Aorta (tissue), 5 donors: ENCODE measurements at places on chromosomes 16 and 17. TPM values are rescaled to one million over a fixed set of nuclear protein-coding genes. Genes with fewer than 3 reads are reported as not detected.

WNK4 gene
- total RNA-seq: 0.24 TPM

- H3K36me3 ChIP-seq: no peaks in the 10 kb centered on the region
- H3K27ac ChIP-seq: no peak overlapping the region
- no peaks in the 10 kb centered on the region for H3K27me3 ChIP-seq
- no peak for DNase-seq
Observed at GRCh38 chr17:66900126-66901010, 64.1 kb upstream of the CACNG4 start.

- DNase-seq: no peak
- H3K36me3 ChIP-seq: no peaks in the 10 kb centered on the region
- no peaks in the 10 kb centered on the region for H3K27me3 ChIP-seq
- no peaks in the 10 kb centered on the region for H3K4me1 ChIP-seq
Observed at GRCh38 chr17:73924114-73924908, 279.2 kb upstream of the RPL38 start.

GRCh38 chr17:34398990-34399389, 36.0 kb upstream of the CCL1 start:
- no peak overlapping the region for H3K27ac ChIP-seq
- no peak overlapping the region for H3K4me3 ChIP-seq
- no peaks in the 10 kb centered on the region for H3K4me1 ChIP-seq
- no peaks in the 10 kb centered on the region for H3K27me3 ChIP-seq
- no peak for DNase-seq

DNA sequence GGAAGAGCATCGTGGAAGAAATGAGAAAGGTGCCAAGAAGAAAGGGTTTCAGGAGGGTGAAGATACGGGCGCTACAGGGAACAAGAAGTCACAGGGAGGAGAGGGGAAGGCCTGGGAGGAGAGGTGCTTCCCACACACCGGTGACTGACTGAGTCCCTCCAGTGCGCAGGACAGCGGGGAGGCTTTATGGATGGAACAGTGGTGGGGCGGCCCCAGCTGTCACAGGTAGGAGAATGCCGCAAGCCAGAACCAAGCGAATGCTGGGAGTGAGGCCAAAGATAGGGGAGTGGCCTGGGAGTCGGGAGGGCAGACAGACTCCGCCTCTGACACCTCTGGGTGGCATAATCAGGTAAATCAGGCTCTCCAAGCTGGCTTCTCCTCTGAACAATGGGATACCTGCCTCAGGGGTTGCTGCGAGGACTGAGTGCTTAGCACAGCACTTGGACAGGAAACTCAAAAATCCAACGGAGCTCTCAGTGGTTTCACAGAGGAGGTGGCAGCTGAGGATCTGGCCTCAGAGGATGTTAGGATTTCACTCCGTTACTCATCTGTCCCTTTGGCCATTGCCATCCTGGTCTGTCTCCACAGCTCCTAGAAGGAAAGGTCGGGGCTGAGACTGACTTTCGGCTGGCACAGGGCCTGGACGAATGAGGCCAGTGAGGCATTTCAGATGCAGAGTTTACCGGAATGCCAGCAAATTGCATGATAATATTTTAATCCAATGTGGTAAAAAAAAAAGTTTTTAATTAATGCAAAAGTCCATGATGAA, 717 bp upstream of the CNP start:
- H3K36me3 ChIP-seq: peaks cover 3% of the 10 kb centered on the region
- H3K27ac ChIP-seq: peak overlapping the region; percentile 64
- H3K27me3 ChIP-seq: no peaks in the 10 kb centered on the region
- H3K4me1 ChIP-seq: no peaks in the 10 kb centered on the region
- DNase-seq: no peak

RPL26 gene
- total RNA-seq: 1,238 TPM

GRCh38 chr17:16381496-16381820, 567 bp downstream of the UBB start:
- H3K36me3 ChIP-seq: no peaks in the 10 kb centered on the region
- DNase-seq: no peak
- H3K4me3 ChIP-seq: peak overlapping the region; percentile 79
- H3K27me3 ChIP-seq: no peaks in the 10 kb centered on the region
- peak overlapping the region; percentile 90 for H3K27ac ChIP-seq
- no peaks in the 10 kb centered on the region for H3K4me1 ChIP-seq

- no peak overlapping the region for H3K4me3 ChIP-seq
- no peaks in the 10 kb centered on the region for H3K4me1 ChIP-seq
- H3K27me3 ChIP-seq: no peaks in the 10 kb centered on the region
- DNase-seq: no peak
- H3K27ac ChIP-seq: no peak overlapping the region
- peaks cover 5% of the 10 kb centered on the region for H3K36me3 ChIP-seq
Observed at GRCh38 chr17:56933151-56933745, 19.4 kb upstream of the TRIM25 start.

- DNase-seq: no peak
- no peaks in the 10 kb centered on the region for H3K27me3 ChIP-seq
- no peaks in the 10 kb centered on the region for H3K36me3 ChIP-seq
- no peak overlapping the region for H3K27ac ChIP-seq
- no peaks in the 10 kb centered on the region for H3K4me1 ChIP-seq
- no peak overlapping the region for H3K4me3 ChIP-seq
Observed at GRCh38 chr17:78458091-78458490, 79.6 kb downstream of the PGS1 start.

- H3K36me3 ChIP-seq: no peaks in the 10 kb centered on the region
- no peak for DNase-seq
- no peak overlapping the region for H3K4me3 ChIP-seq
- H3K27me3 ChIP-seq: no peaks in the 10 kb centered on the region
Observed at GRCh38 chr16:69924041-69924775, 26.9 kb upstream of the CLEC18A start.

DNA sequence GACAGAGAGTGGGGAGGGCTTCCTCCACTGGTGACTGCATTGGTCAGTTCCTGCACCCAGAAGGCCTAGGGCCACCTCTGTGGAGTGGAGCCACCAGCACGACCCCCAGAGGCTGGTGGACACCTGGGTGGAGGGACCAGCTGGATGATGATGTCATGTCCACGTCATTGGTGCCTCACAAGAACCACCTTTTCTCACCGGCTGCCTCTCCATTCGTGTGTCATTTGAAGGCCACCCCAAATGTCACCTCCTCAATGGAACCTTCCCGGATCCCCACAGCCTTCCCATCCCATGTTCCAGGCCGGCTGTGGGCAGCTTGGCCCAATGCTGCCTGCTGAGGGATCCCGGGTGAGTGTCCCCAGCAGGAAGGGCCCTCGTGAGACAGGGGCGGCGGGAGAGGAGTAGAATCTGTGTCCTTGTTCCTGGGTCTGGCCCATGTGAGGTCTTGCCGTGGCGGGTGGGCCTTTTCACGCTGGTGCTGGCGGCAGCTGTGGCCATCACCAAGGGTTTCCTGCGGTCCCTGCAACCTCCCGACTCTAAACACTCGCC, 9.1 kb upstream of the CHMP6 start:
- no peaks in the 10 kb centered on the region for H3K27me3 ChIP-seq
- no peaks in the 10 kb centered on the region for H3K4me1 ChIP-seq
- DNase-seq: no peak
- no peak overlapping the region for H3K4me3 ChIP-seq
